ENCODE measurements at places on chromosomes 2 and 18.

GRCh38 chr2:119371111-119371510, 4.3 kb downstream of the DBI start:
- no peak for DNase-seq

- DNase-seq, result no peak
Measured at GRCh38 chr18:27616324-27616723, 431.2 kb upstream of the CHST9 start.

- DNase-seq, result peak; percentile 16
Measured at GRCh38 chr2:197599285-197599965, 76.0 kb downstream of the RFTN2 start.

GRCh38 chr18:12768625-12769024, 65.8 kb downstream of the PSMG2 start:
- no peak for DNase-seq
